Stimulated activated CD4-positive, alpha-beta T cell treated with anti-CD3 and anti-CD28 coated beads, Interleukin-2, amount 100 ng/mL, for 4 hours (primary cell): ENCODE measurements at places on chromosomes 6 and 20.

GRCh38 chr6:107535626-107536025 lies 45.7 kb downstream of the SOBP start:
- DNase-seq, result no peak

DNA sequence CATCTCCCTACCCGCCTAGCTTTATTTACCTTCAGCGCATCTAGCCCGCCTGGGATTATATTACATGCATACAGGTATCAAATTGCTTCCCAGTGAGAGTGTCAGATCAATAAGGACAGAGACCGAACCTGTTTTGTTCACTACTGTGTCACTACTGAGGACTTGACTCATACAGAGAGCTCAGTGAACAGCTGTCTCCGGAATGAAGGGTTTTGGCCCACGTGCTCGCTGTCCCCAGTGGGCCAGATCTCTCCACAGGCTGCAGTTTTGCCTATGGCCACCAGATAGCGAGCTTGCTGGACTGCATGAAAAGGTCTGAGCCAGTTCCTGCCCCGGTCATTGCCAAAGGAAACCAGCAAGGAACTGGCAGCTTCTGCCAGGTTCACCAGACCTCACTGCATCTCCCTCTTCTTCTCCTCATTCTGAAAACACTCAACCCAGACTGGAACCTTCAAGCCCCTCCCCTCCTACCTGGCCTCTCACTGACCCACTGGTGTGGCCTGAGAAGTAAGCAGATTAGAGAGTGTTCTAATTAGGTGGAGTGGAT lies 150.8 kb downstream of the ZMYND8 start:
- DNase-seq, result no peak

DNA sequence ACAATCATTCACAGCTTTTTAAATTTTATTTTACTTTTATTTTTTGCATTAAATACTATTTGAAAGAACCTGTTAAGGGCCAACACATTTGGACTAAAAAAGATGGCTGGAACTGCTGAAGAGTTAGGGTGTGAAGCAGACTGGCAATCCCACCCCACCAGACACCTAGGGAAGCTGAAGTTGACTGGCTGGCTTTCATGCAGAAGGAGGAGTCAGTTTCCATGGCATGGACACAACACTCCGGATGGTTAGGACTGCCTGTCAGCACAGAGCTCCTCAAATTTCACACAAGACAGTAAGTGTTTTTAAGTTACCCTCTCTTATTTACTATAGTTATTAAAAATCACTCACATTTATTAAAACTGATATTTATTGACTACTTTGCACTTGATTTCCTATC lies at the start of gene ANKRD66:
Gene ANKRD66, plus strand, starts transcription at position 238 of the 400 bp plus-strand sequence. CDS start 5,016 bp downstream, outside the sequence.
- no peak for DNase-seq

- DNase-seq, result no peak
Observed at GRCh38 chr6:97665446-97665845, 382.4 kb upstream of the MMS22L start.

- no peak for DNase-seq
Observed at GRCh38 chr6:44003345-44004061, 123.7 kb downstream of the MRPL14 start.

GRCh38 chr20:62446481-62446880 lies 19.1 kb upstream of the RBBP8NL start:
- DNase-seq, result no peak

- DNase-seq, result no peak
Observed at GRCh38 chr6:72783666-72784065, 161.8 kb downstream of the KCNQ5 start.

- DNase-seq, result no peak
Observed at GRCh38 chr6:82909551-82909950, 156.1 kb downstream of the UBE3D start.

DNA sequence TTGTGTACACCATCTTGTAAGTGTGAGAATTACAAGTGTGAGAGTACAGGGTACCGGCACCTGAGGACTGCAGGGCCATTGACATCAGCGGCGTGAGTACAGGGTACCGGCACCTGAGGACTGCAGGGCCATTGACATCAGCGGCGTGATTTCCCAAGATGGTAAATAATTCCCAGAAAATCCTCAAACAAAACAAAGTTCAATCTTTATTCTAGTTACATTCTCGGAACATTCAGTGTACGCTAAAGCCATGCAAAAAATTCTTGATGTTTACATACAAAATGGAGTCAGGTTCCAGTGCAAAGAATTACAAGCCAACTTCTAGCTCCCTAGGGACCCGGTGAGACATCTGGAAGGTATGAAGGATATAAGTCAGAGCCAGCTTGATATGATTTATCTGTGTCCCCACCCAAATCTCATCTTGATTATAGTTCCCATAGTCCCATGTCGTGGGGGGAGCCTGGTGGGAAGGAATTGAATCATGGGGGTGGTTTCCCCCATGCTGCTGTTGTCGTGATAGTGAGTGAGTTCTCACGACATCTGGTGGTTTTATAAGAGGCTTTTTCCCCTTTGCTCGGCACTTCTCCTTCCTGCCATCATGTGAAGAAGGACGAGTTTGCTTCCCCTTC lies 172.7 kb downstream of the TTLL2 start:
- no peak for DNase-seq

- DNase-seq, result no peak
Observed at GRCh38 chr6:106101466-106101865, 15.3 kb downstream of the PRDM1 start.

DNA sequence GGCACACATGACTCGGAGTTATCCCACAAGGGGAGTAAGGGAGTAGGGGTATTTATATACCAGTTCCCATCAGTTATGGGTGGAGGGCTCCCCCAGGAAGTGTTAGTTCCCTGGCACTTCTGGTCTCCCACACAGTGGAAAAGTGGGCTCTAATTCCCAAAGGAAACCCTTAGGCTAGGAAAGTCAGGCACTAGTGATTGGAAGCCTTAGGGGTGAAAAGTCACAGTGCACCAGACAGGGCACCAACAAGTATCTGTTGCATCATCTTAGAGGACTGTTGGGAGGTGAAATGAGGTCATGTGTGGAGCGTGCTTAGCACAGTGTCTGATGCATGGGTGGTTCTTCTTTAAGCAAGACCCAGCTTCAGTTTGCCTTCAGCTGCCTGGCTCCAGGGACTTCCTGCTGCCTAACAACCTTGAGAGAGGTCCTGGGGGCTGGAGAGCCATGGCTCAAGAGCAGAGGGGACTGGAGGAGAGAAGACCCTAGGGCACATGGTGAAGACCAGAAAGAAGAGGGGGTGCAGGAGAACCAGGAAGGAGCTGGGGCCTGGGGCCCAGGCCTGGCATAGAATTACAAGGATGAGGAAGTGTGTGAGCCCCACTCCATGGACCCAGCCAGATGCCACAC lies 7.5 kb upstream of the FOXP4 start:
- no peak for DNase-seq

GRCh38 chr20:50744143-50744792 lies 12.9 kb downstream of the PARD6B start:
- DNase-seq, result no peak

GRCh38 chr20:38275815-38276550 lies 15.4 kb upstream of the KIAA1755 start:
- no peak for DNase-seq

- DNase-seq, result no peak
Observed at GRCh38 chr20:37207171-37207570, 27.8 kb upstream of the MROH8 start.

- no peak for DNase-seq
Observed at GRCh38 chr6:148239215-148239614, 103.4 kb upstream of the SASH1 start.

DNA sequence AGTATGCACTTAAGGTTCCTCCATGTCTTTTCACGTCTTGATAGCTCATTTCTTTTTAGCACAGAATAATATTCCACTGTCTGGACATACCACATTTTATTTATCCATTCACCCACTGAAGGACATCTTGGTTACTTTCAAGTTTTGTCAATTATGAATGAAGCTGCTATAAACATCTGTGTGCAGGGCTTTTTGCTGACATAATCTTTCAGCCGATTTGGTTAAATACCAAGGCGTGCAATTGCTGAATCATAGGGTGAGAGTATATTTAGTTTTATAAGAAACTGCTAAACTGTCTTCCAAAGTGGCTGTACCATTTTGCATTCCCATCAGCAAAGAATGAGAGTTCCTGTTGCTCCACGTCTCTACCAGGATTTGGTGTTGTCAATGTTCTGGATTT lies 44.9 kb upstream of the PHACTR2 start:
- no peak for DNase-seq
